ENCODE measurements at places on chromosomes 4 and X.

DNA sequence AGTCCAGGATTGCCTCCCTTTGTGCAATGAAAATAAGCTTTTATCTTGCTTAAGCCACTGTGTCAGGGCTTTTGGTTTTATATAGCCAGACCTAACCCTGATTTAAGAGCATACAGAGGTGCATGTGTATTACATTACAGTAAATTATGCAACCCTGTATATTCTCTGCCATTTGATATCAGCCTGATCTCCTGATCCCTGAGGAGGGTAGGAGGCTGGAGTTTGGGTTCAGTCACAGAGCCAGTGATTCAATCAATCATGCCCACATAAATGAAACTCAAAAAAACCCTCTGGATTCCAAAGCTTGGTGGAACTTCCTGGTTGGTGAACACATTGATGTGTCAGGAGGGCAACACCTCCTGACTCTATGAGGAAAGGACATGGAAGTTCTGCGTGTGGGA, 7.3 kb upstream of the KLHL8 start:
- no peak for DNase-seq

GRCh38 chrX:71998836-71999509, 88.3 kb downstream of the NHSL2 start:
- DNase-seq = no peak

DNA sequence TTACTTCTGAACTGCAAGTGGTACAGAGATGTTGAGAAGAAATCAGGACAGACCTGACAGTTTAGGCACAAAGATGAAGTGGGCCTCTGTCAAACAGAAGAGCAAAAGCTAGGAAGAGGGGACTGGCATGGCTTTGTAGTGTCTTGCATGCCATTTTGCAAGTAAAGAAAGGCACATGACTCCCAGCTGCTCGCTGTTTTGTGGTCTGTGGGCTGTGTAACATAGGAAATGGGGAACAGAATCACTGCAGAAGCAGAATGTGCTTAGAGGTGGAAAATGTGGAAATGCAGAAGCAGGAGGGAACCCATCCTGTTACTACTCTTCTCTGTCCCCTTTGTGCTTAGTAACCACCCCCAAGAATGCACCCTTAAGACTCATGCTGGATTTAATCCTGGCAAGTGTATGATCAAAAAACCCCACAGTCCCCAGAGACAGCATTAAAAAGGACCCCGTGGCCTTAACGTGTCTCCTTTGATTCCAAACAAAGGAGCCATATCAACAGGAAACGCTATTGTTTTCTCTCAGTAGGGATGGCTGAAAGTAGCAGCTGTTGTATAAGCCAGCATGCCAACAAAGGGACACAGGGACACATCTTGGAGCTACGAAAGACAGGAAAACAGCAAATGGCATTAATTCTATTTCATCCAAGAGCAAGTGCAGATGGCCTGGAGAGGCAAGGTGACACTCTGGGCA, 177.6 kb upstream of the GLRA2 start:
- no peak for DNase-seq

DNA sequence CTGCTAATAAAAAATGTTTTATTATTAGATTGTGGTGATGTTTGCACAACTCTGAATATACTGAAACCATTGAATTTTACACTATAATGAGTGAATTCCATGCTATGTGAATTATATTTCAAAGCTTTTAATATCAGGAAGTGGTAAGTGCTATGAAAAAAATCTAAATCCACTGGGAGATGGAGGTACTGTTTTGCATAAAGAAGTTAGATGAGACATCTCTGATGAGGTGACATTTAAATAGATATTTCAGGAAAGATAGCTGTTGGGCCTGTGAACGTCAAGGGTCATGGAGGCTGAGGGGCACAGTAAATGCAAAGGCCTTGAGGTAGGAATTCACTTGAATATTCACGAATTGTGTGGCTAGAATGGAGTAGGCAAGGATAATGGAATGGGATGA, 12.3 kb downstream of the DCUN1D4 start:
- no peak for DNase-seq

DNA sequence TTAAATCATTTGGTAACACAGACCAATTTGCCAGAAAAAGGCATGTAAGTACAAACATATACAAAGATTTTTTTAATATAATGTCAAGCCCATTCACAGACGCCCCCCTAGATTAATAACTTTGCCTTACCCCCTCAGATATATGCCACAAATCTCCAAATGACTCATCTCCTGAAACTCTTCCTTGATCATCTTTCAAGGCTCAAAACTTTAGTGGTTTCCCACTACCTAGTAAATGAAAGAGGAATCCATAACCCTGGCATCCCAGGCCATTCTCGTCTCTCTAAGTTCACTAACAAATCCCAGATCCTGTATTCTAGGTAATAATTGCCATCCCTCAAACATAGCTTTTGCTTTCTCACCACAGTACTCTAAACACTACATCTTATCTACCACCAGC, 61.9 kb downstream of the PRSS12 start:
- DNase-seq = no peak

DNA sequence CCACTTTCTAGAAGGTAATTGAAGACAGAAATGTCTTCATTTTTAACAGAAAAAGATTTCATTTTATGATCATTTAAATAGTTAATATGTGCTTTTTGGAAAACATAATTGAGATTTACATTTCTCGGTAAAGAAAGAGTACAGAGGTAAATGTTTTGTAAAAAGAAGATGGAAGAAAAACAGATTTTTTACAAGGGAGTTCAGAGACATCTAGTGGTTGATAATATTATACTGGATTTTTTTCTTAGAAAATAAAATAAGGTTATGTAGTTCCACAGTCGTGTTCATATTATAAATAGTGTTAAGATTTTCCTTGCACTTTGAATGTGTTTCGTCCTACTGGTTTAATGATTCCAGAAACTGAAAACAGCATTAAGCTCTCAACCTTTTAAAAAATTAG, 60.6 kb downstream of the SMARCA1 start:
- no peak for DNase-seq

DNA sequence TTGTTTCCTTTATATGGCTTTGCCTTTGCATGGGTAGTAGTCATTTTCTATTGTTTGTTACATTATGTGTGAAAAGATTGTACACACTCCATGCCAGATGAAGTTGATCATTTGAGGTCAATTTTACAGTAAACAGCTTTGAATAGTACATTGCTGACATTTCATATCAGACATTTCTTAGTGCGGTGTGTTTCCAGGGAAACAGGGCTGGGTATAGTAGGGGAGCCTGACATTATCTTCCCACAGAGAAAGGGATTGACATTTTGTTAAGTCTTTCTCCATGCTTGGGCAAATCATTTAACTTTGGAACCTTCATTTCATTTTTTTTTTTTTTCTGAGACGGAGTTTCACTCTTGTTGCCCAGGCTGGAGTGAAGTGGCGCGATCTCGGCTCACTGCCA, 5.0 kb downstream of the FUNDC2 start:
- DNase-seq = no peak

- no peak for DNase-seq
These were observed 6.8 kb upstream of the TMEM144 start for GRCh38 chr4:158203436-158203835.

DNA sequence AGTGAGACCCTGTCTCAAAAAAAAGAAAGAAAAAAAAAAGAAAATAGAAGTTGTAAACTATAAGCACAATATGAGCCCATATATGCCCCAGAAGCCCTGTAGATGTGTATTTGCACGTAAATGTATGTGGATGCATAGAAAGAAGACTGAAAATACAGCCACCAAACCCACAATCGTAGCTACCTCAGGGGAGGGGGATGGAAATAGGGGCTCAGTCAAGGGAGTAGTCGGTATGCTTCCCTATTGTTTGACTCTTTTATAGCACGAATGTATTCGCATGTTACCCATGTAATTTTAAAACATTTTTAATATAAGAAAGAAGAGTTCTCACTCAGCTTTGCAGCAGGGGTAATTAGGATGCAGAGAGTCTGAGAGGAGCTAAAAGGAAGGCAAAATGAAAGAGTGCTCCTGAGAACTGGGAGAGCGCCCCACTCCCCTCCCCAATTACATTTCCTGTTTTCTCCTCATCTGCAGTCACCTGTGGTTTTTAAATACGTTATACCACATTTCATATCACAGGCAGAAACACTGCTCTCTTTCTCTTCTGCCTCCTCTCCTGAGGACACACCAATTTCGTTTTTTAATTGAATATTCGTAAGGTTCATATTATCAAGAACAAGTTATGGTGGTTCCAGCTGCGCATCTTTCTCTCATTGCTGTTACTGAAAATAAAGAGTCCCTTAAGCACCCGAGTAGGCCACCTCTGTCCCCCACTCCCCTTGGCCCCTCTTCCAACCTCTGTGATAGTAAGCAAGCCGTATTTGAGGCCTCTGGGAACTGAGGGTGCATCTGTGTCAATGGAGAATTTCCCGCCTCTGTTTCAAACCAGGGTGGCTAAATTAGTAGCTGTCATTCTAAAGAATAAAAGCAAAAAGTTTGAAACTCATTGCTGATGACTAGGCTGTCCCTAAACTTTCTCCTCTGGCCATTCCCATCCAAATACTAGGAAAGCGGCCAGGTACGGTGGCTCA, 10.7 kb downstream of the SEPTIN6 start:
- no peak for DNase-seq

GRCh38 chrX:37818031-37818430, 29.3 kb downstream of the DYNLT3 start:
- no peak for DNase-seq

DNA sequence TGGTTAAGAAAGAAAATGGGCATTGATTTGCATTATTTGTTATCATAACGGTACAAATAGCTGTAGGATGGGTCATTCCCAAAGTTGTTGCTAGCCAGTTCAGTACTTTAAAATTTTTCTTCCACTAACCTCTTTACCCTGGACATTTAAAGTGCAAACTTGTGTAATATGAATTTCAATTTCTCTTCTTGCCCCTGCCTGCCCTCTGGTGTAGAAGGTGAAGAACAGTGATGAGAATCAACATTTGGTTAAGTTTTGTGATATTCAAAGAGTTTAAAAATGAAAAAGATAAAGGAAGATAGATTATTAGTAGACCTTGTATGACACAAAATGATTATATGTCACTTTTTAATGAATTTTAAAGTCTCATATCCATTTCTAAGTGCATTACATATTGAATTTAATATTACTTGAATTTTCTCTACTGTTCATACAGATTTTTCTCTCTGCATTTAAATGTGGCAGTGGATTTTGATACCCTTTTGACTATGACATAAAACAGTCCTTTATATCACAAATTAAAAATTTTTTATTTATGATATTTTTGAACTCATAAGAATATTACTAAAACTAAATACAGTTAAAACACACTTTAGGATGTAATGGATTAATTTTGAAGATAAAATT, 337.7 kb downstream of the BMPR1B start:
- DNase-seq = no peak

DNA sequence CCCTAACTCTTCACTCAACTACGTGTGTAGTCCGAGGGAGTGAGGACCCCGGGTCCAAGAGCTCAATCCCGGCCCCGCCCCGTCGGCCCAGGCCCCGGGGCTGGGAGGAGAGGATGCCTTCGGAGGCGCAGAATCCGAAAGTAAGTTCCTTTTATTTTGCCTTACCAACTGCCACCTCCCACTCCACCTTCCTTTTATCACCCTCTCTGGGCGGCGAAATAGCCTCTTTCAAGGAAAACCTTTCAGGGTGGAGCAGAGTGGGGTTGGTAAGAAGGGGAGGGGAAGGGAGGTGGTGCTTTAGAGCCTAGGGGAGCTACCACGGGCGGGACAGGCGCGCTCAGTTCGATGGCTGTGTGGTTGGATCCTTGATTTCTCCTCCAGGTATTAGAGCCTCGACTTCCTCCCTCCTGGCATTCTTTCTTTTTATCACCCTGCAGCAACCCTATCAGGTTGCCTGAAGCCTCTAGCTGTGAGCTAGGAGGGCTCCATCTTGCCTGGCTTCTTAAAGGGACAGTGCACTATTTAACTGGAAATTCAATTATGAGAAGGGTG, 191.2 kb downstream of the RRAGB start:
- peak; percentile 15 for DNase-seq

GRCh38 chr4:107832275-107832807, 7.6 kb downstream of the SGMS2 start:
- no peak for DNase-seq

DNA sequence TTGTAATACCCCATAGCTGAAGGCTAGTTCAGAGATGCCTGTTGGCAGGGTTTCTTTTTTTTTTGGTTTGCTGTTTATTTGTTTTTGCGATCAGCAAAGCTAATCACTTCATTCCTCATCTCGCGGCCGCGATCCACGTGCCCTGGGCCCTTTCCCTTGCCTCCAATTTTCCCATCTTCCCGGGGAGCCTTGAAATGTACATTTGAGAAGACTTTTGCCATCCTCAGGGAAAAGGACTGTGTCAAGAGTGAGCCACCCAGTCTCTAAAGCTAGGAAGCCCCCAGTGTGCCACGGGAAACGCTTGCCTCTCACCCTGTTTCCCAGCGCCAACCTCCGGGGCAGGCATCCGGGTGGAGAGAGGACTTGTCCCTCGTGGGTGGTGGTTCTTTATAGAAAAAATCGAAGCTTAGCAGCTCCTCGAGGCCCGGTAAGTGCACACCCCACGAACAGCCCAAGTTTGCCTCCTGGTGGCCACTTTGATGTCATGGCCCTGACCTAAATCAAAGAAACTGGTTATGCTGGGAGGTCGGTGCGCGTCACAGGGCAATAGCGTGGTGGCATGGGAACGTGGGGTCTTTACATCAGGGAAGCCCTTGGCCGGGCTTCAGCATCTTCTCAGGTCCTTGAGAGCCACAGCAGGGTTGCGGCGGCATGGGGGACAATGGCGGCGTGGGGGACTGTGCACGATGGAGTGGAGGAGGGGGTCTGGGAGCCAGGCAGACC, 42.0 kb downstream of the MAP7D3 start:
- DNase-seq = no peak

DNA sequence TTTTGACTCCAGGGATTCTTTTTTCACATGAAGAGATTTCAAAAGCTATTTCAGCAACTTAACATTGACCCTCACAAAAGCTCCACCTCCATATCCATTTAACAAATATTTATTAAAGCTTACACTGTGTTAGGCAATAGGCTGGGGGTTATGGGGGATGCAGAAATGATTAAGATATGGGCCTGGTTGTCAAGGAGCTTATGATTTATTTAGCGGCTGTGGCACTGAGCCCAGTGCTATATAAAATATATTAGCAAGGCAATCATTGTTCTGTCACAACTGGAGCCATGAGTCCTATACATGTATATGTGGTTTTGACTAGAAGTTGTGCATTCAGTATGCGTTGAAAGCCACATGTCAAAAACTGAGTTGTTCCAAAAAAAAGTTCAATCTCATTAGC, 131.1 kb downstream of the GPC3 start:
- DNase-seq = no peak

GRCh38 chr4:70713453-70714078, 8.2 kb upstream of the RUFY3 start:
- no peak for DNase-seq

- DNase-seq = no peak
These were observed 858.9 kb downstream of the PDHA2 start for GRCh38 chr4:96698831-96699230.

DNA sequence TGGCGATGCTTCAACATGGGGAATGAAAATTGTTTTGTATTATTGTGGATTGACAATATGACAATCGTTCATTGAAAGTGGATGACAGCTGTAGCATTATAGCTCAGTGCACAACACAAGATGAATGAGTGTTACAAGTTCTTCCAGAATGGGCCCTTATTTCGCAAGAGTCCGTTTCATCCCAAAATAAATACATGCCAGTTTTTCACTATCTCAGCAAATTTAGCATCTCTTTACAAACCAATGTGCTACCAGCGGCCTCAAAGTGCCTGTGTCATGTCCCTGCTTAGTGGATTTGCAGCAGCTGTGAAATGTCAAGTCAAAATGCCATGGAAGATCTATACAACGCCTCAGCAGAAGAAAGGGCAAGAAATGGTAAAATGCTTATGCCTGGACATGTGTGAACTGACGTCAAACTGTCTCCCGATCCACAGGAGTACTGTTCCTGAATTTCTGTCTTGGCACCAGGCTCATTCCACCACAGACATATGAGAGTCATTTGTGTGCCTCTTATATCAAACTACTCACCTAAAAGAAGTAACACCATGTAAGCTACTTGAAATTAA, 109.6 kb downstream of the MAML3 start:
- no peak for DNase-seq

Data from activated B cell treated with CpG ODN at 0.5 μM for 24 hours (primary cell).